Endothelial cell of umbilical vein (primary cell): ENCODE measurements at places on chromosomes 1 and 21. TPM values are rescaled to one million over a fixed set of nuclear protein-coding genes. Genes with fewer than 3 reads are reported as not detected.

DNA sequence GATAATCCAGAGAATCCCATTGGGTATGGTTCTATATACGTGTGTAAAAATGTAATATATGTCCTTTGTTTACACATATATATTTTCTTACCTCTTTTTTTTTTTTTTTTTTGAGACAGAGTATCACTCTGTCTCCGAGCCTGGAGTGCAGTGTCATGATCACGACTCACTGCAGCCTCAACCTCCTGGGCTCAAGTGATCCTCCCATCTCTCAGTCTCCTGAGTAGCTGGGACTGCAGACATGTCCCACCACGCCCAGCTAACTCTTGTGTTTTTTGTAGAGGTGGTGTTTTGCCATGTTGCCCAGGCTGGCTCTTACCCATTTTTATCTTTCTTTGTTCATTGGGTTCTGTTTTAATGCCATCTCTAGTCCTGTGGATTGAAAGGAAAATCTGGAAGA lies 59.5 kb downstream of the ZBTB17 start:
- no peak for DNase-seq

- DNase-seq: peak; percentile 74
These were observed 1.2 kb downstream of the FAM167B start for GRCh38 chr1:32247983-32248889.

- DNase-seq: peak; percentile 5
These were observed 299.7 kb downstream of the OLFM3 start for GRCh38 chr1:101697072-101697471.

- no peak for DNase-seq
These were observed 115.0 kb downstream of the NAV1 start for GRCh38 chr1:201653883-201654282.

GRCh38 chr1:17588048-17588871 lies 48.8 kb downstream of the ARHGEF10L start:
- DNase-seq: no peak

Gene LCE6A
- polyA plus RNA-seq: not detected in 2 replicates

Gene RYR2
- polyA plus RNA-seq: not detected in 2 replicates

Gene CNR2
- not detected in 2 replicates for polyA plus RNA-seq

Gene SHC1
- polyA plus RNA-seq: 324 and 379 TPM in 2 replicates

Gene ATP1A4
- not detected in 2 replicates for polyA plus RNA-seq

Gene HAO2
- not detected in 2 replicates for polyA plus RNA-seq
